ENCODE measurements at places on chromosomes 12 and 14.
A peak's percentile ranks its signal among the peaks of the same experiment; 100 is the strongest.

- DNase-seq = peak; percentile 13
These were observed 12.9 kb upstream of the TUBA1A start for GRCh38 chr12:49201595-49202295.

- DNase-seq = no peak
These were observed 13.1 kb upstream of the RPH3A start for GRCh38 chr12:112778400-112778799.

- DNase-seq = no peak
These were observed 1.8 kb upstream of the VSX2 start for GRCh38 chr14:74237441-74237840.

DNA sequence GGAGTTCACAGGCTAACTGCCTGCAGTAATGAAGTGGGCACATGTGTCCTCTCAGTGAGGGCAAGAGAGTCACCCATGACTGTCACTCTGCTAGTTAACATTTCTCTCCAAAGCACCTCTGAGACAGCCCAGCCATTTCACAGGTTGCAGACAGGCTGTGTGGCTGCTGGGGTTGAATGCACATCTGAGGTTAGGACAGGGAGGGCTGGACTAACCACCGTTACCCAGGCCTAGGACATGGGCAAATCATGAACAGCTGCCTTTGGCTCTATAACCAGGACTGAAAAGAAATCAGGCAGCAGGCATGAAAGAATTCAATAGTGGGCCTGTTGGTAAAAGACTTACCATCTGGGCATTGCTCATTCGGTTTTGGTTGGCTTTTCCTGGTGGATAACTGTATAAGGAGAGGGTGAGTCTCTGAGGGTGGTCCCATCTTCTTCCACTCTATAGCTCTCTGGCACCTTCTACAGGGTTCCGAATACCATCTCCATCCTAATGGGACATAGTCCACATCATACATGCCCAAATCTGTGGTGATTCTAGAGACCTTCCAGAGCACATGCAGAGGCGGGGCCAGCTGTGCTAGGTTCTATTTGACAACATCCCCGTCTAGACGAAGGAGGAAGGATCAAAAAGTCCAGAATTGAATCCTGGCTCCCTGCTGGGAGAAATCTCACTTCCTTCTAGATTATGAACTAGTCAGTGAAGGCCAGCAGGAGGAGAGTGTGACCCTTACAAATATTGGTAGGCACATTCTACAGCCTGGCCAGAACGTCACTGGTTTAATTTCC is 10.8 kb downstream of the CRACR2A start:
- DNase-seq = no peak

GRCh38 chr12:108782971-108783370 is 51.7 kb upstream of the CORO1C start:
- DNase-seq = no peak

- no peak for DNase-seq
These were observed 653.3 kb upstream of the MIS18BP1 start for GRCh38 chr14:45906257-45906656.

- no peak for DNase-seq
These were observed 151.7 kb downstream of the PDZRN4 start for GRCh38 chr12:41339784-41340183.

DNA sequence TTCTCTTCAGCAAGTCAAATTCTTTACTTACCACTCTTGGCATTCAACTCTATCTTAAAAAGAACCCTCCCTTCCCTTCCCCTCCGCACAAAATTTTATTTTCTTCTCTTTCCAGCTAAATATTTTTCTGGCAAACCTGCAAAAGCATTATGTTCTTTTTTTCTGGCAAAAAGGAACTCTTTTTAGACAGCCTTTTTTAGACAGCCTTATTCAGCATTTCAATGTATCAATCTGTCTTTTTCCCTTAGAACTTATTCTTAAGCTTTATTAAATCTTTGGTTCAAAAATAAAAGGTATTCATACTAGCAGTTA is 50.5 kb downstream of the SPTLC2 start:
- no peak for DNase-seq

DNA sequence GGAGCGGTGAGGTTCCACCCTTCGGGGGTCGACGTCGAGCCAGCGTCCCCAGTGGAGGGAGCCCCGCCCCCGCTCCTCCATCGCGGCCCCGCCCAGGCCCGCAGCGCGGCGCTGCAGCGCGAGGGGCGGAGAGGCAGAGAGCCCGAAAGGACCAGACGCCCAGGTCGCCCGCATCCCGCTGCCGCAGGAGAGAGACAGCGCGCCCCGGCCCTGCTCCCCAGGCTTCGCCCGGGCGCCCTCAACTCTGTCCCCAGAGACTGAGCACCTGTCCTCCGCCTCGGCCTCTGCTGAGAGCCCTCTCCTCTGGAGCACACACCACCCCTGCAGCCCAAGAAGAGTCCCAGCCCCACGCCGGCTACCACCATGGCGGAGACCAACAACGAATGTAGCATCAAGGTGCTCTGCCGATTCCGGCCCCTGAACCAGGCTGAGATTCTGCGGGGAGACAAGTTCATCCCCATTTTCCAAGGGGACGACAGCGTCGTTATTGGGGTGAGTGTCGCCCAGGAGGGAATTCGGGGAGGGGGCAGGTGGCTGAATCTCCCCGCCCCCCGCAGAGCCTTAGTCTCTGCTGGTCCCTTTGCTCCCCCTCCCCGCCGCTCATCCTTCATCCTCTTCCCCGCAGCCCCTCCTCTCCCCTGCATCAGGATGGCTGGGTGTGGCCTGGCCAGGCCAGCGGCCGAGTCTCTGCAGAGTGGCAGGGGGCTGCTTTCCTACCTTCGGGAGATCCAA is at the start of gene KIF5A:
KIF5A (plus strand) TSS at position 136 of the 732 bp plus-strand sequence; CDS start at position 364, 228 bp downstream.
- peak; percentile 72 for DNase-seq

DNA sequence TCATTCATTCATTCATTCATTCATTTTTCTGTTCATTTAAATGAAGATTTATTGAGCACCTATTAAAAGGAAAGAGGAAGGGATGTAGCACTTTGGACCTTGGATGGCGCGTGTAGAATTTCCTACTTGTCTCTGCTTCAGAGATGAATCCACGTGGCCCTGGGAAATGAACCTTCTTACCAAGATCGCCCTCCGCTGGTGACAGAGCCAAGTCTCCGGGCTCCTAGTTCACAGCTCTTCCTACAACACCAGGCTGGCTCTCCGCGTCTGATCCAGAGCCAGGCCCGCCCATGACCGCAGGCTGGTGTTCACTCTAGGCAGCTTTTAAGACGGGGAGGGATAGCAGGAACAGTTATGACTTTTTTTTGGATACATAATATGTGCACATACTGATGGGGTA is 70.9 kb upstream of the PIWIL1 start:
- no peak for DNase-seq

DNA sequence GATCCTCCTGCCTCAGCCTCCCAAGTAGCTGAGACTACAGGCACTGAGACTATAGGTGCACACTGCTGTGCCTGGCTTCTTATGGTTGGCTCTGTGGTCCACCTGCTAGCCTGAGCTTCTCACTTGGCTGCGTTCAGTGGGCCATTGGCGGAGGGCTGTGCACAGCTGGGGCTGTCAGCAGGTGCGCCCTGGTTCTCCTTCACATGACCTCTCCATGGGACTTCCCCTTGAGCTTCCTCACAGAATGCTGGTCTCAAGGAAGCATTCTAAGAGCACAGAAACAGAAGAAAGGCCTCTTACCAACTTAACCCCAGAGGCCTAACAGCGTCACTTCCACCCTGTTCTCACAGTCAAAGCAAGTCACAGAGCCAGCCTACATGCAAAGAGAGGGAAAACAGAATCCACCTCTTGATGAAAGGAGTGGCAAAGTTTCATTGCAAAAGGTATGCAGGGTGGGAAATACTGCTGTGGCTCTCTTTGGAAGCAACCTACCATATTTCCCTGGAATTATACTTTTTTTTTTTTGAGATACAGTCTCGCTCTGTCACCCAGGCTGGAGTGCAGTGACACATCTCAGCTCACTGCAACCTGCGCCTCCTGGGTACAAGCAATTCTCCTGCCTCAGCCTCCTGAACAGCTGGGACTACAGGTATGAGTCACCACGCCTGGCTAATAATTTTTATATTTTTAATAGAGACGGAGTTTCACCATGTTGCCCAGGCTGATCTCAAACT is 9.3 kb downstream of the RILPL2 start:
- no peak for DNase-seq

DNA sequence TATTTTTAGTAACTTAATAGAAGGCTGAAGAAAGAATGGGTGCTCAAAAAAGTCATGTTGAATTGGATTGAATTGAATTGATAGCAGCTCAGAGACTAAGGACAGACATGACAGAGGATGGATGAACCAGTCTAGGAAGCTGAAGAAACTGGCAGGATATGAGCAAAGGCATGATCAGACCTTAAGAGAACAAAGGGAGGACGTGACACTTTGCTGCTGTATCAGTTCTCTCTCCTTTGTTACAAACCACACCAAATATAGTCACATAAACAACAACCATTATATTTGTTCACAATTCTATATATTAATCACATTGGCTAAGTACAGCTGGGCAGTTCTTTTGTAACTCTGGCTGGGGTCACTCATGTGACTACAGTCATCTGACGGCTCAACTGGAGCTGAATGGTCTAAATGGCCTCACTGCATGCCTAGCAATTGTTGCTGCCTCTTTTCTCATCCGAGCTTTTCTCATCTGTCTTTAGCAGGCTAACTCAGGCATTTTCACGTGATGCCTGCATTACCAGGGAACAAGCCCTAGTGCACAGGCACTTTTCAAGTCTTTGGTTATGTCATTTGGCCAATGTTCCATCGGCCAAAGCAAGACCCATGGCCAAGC is 355.0 kb downstream of the ETNK1 start:
- no peak for DNase-seq

- peak; percentile 92 for DNase-seq
These were observed 1.4 kb downstream of the DAAM1 start for GRCh38 chr14:59189786-59190368.

DNA sequence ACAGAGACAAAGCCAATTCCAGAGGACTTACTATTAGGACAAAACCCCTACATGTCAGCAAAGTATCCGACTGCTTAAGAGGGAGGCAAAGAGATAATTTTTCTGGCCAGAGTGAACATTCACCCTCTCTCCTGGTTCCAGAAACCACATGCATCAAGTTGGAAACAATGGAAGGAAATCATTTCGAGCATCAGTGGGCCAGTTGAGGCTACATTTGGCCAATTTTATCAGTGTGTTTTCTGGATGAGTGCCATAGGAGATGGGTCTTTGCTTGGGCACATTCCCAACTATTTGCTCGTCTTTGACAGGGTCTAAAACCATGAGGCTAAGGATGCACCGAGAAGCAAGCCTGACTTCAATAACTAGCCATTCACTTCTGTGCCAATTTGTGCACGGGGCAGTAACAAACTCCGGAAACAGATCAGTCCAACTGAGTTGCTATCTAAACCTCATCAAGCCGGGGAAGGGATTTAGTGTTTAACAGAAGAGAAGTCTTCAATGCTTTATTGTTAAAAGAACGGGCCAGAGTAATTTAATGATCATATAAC is 17.4 kb downstream of the EGLN3 start:
- DNase-seq = no peak

DNA sequence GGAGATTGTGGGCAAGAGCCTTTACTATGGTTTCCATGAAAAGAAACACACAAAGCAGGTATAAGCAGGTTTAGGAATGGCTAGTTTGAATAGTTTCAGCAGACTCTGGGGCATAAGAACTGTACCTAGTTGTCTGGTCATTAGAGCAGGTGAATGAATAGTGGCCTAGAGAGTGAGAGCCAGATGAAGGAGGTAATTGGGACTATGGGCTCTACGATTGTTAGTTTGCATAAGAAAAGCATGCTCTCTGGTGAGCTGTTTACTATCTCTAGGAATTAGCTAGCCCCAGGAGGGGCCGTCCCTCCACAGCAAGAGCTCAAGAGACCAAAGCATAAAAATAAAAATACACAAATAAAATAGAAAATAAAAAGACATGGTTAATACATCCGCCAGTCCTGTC is 397.5 kb upstream of the GARIN6 start:
- DNase-seq = no peak

GRCh38 chr12:113159937-113160336 is 10.4 kb downstream of the CFAP73 start:
- no peak for DNase-seq

DNA sequence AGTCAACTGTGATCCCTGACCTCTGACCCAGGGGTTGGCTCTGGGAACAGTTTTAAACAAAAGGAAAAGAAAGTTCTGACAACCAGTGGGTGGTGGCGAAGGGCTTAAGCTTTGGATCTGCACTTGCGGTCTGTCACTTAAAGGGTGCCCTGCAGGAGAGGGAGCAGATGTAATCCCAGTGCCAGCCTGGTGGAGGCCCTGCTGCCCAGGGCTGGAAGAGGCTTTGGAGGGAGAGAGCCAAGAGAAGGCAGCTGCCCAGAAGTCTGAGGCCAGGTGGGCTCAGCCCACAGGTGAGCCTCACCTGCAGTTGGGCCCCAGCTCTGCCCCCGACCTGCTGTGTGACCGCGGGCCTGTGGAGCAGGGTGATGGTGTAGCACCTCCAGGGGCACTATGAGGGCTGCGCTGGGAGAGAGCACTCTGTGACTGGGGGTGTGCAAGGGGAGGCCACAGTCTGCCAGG is 19.1 kb downstream of the SH2B3 start:
- no peak for DNase-seq

GRCh38 chr12:111283966-111284365 is 84.9 kb downstream of the PHETA1 start:
- no peak for DNase-seq

DNA sequence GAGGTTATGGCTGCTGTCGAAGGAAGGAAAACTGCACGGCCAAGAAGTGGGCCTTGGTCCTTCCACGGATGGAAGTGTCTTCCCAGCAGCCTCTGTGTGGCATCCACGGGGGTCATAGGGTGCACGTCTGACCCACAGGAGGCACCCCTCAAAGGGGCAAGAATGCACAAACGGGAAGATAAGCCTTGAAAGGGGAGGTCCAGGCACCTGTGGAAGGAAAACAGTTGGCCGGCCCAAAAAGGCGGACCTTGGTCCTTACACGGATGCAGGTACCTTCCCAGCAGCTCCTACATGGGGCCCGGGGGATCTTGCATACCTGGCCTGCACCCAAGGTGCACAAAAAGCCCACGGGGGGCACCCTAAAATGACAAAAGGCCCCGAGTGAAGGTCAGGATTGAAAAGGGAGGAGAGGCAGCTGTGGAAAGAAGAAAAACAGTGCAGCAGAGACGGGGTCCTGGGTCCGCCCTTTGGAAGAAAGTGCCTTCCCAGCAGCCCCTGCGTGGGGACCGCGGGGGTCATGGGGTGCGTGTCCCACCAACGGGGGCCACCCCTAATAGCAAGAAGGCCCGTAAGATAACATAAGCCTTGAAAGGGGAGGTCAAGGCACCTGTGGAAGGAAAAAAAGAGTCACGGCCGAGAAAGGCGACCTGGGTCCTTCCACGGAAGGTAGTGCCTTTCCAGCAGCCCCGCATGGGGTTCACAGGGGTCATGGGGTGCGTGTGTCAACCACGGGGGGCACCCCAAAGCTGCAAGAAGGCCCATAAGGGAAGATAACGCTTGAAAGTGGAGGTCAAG is 276.1 kb downstream of the ALG10 start:
- no peak for DNase-seq

GRCh38 chr12:117733549-117733805 is 235.3 kb downstream of the KSR2 start:
- no peak for DNase-seq

DNA sequence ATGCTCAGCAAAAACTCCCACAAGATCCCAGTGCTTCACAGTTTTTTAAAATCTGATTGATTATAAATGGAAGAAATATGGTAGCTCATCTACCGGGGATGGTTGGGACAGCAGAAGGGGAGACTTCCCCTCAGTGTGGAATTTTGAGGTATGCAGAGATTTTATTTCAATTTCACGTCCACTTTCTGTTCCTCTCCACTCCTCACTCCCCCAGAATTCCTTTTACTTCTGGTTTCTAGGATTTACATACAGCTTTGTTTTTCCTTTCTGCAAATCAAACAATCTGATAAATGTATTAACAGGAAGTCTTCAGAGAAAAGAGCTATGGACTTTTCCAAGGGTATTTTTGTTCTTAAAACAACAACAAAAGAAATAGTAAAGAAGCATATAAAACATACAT is 181.5 kb upstream of the ARHGAP5 start:
- DNase-seq = no peak
